Neural cell (in vitro differentiated cells): ENCODE measurements at places on chromosomes 6 and 20. TPM values are rescaled to one million over a fixed set of nuclear protein-coding genes. Genes with fewer than 3 reads are reported as not detected.

The GUCA1A gene
- polyA plus RNA-seq, result 0.24 and 0.78 TPM in 2 replicates

The AIF1 gene
- not detected in 2 replicates for polyA plus RNA-seq

The PTCRA gene
- not detected in 2 replicates for polyA plus RNA-seq

The MOG gene
- not detected in 2 replicates for polyA plus RNA-seq
